NCI-H2171 treated with DMSO at 0.1 percent for 48 hours (cell line): ENCODE measurements at places on chromosomes 7 and 10.

DNA sequence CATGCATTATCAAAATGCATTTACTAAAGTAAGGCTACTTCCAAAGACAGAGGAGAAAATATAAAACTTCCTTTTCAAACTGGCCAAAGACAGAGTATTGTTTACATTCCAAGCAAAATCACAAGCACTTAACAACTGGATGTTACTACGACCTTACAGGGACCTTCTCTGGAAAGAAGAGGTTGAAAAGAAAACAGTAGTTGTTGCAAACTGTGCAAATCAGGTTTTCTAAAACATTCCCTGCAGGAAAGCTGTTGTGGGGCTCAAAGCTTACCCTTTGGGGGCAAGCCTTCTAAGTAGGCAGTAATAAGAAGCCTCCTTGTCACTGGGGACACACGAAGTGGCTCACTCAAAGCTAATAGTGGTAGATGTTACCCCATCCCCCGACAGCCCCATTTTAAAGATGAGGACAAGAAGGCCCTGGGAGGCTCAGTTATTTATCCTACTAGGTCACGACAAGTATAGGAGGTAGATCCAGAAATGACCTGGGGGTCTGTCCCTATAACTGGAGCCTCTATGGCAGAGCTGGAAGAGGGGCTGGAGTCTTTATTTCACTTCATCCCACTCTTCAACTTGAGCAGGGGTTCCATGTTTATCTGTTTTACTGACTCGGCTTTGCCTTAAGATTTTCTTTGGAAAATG is 46.6 kb downstream of the ATXN7L1 start:
- no peak for DNase-seq

GRCh38 chr10:5670662-5671375 is 4.4 kb upstream of the ASB13 start:
- DNase-seq = peak; percentile 16

DNA sequence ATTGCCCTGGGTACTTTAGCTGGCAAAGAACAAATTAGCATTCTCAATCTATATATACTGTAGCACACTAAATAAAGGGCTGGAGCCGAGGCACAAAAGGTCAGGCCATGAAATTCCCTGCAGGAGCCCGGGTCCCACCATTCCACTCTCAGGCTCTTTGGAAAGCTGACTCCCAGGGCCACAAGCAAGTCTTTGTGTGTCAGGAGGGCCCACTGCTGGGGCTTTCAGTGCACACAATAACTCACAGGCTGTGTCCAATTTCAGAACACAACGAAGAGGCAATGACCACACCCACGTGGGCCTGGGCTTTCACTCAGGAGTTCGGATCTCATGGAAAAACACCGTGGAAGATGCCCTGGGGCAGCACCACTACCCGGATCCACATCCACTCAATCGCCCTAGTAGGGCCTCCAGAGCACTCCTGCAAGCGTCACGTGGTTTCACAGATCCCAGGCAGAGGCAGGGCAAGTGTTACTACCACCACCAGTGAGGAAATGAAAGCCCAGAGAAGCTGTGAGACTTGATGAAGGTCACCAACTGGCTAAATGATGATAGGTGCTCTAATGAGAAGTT is 60.3 kb downstream of the COBL start:
- DNase-seq = no peak

- no peak for DNase-seq
Measured at GRCh38 chr10:33631991-33632390, 297.5 kb upstream of the NRP1 start.

DNA sequence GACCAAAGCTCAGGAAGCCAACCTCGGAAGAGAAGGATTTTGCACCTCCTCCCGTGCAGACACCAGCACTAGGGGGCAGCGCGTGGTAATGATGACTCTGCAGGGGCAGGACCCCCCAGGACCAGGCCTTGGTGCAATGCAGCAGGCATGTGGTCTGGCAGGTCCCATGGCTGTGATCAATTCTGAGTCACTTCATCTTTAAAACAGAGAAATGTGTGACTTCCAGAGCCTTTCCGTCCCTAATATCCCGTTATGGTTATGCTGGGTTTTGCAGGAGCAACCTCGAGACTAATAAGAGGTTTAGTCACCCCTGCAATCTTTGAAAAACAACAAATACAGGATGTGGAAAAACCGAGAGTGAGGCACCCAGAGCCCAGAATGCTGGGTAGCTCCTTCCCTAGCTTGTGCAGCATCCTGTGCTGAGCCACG is 30.2 kb upstream of the GJD4 start:
- DNase-seq = no peak

GRCh38 chr10:31261511-31262311 is 57.3 kb upstream of the ZEB1 start:
- DNase-seq = no peak

- peak; percentile 88 for DNase-seq
Measured at GRCh38 chr7:113118074-113118959, at the start of gene SMIM30. Gene SMIM30 (minus strand): TSS chr7:113118554. CDS start chr7:113117578, 976 bp downstream.

- DNase-seq = no peak
Measured at GRCh38 chr7:117472335-117472734, 7.5 kb upstream of the CFTR start.

- DNase-seq = no peak
Measured at GRCh38 chr10:34505338-34505737, 309.8 kb downstream of the PARD3 start.

DNA sequence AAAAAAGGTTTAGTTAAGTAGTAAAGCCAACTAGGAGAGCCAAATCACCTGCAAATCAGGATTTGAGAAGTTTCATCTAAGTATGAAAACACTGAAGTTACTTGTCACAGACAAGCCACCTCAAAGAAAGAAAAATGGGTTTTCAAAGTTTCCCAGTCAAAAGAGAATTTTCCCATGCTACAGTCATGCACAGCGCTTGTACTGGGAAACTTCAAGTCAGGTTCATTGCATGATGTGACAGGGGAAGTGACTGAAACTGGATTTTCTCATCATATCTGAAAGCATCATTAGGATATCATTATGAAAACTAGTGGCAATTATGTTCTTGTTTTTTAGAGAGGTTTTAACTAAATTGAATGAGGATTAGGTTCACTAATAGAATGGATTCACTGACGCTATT is 167.0 kb downstream of the SGMS1 start:
- DNase-seq = no peak

DNA sequence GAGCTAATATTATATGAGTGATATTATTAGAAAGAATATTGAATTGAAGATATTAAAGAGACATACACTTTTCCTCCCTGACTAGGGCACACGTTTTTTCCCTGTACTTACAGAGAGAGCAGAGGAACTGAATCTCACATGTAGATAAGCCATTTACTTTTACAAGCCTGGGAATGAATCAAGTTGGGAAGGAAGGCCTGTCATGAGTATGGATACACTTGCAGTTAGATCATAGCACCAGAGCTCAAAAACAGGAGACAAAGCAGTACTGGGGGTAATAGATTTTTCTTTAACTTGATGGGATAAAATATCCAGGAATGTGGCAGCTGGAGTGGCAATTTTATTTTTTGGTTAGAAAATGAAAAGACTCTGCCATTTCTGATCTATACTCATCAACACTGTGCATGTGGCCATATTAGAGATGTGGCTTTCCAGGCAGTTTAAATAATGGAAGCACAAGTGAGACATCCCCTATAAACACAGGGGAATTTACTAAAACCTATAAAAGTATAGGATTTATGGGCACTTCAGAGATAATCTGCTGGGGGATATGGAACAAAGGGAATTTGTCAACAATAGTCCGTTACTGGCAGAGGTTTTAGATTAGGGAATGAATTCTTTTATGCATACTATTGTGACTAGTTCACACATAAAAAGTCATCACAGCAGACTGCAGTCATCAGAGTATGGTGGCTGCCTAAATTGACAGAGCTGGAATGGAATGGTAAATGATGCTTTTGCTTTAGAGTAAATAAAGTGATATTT is 657.7 kb upstream of the MBL2 start:
- no peak for DNase-seq

GRCh38 chr7:38542156-38542555 is 89.0 kb downstream of the AMPH start:
- peak; percentile 61 for DNase-seq

DNA sequence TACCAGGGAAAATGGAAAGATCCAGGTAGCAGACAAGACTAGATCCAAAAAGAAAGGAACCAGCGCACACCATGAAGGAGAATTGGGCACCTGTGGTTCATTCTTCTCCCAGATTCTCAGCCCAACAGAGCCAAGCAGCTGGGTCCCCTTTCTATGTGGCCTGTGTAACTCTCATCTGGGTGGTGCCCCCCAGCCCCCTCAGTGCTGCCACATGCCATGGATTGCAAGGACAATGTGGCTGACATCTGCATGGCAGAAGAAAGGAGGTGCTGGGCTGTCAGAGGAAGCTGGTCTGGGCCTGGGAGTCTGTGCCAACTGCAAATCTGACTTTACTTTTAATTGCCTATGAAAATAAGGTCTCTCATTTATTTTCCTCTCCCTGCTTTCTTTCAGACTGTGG is 21.4 kb downstream of the PRSS2 start:
- DNase-seq = no peak

GRCh38 chr10:123359539-123359938 is 205.3 kb downstream of the BUB3 start:
- DNase-seq = no peak

DNA sequence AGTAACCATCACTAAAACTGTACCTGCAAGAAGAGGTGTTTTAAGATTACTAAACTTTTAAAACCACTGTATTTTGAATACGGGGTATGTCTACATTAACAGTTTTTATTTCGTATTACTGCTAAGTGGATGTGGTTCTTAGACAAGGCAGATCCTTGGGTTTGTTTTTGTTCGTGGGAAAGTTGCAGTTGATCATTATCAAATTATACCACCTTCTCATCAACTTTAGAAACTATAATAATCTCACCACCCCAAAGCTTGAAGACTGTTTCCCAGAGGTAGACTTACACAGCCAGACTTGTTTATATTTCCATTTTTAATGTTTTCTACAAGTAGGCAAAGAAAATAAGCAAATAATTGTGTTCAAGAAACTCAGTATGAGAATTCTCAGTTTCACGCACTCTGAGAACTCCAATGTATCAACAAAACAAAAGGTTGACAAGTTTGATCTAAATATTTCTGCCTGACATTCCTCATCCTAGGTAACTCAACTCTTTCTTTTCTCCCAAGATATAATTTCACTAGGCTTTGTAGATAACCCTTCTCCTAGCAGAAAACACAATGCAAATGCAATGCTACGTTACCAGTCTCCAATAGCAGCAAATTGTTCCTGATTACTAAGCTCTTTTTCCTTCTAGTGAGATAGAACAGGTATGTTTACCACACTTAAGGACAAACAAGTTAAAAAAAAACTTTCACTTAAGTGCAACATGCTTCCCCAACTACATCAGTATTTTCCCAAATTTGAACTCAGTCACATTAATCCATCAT is 36.0 kb downstream of the IGF2BP3 start:
- no peak for DNase-seq

- no peak for DNase-seq
Measured at GRCh38 chr7:101922631-101923601, 105.5 kb downstream of the CUX1 start.

GRCh38 chr10:6082496-6083395 is 6.1 kb upstream of the RBM17 start:
- DNase-seq = no peak

DNA sequence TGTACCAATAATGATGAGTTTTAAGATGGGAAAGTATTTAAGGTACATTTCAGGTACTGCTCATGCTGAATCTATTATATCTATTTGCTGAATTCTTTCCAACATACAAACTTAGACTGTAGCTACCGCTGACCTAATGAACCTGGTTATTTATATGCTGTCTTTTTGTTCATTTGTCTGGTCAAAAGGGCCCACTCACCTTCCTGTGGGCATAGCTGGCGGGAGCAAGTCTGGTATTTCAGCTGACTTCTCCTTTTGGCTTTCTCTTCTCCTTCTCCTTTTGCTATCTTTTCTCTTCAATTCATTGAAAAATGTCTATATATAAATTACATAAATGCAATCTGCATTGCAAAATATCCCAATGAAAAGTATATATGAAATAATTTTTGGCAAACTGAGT is 9.5 kb downstream of the PLXDC2 start:
- no peak for DNase-seq

DNA sequence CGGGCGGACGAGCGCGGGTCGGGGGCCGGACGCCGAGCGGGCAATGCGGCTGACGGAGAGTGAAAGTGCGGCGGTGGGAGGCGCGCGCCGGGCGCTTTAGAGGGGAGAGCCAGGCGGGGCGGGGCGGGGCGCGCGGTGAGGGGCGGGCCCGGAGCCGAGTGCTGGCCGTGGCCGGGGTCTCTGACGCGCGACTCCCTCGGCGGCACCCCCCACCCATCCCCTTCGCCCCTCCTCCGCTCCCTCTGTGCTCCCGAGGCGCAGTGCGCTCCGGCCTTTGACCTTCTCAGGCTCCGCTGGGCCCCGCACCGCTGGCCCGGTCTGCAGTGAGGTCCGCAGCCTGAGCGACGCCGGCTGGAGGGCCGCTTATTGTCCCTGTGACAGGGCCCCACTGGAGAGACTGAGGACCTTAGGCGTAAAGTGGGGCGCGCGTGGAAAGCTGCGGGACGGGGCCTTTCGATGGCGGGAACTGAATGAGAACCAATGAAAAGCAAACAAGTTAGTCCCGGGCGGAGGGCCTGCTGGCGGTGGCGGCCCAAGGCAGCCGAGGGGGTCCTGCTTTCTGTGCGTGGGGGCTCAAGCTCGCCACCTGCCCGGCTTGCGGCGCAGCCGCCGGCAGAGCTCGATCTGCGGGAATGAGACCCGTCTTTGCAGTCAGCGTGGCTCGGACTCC is at the start of gene CXCL12:
Gene CXCL12, minus strand, starts transcription at position 72 of the 670 bp plus-strand sequence. CDS start 92 bp downstream, outside the sequence.
- peak; percentile 24 for DNase-seq

- no peak for DNase-seq
Measured at GRCh38 chr7:135197343-135197742, 14.0 kb downstream of the WDR91 start.

- DNase-seq = peak; percentile 69
Measured at GRCh38 chr7:122006687-122007086, 133.7 kb downstream of the PTPRZ1 start.

GRCh38 chr7:20314198-20314597 is 16.5 kb upstream of the ITGB8 start:
- DNase-seq = no peak

GRCh38 chr7:83517035-83517700 is 131.8 kb downstream of the SEMA3E start:
- no peak for DNase-seq

DNA sequence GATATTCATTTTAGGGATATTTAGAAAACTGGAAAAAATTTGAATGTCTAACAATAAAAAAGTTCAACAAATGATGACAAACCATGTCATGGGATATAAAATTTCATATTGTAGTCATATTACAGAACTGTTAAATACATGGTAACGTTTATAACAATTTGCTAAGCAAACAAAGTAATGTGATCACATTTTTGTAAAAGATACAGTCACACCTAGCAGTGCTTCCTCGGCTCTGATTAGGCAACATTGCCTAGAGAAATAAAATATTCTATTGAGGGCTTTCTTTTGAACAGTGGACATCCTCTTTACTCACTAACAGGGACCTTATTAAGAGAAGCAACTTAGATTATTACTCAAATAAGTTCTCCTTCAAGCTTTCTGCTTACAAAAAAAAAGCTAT is 605.5 kb downstream of the GATA3 start:
- no peak for DNase-seq
